Hematopoietic multipotent progenitor cell treated with erythropoietin and hydrocortisone succinate and interleukin-3 and kit ligand, for 4 days (in vitro differentiated cells): ENCODE measurements at places on chromosomes 3 and 15.
A peak's percentile ranks its signal among the peaks of the same experiment; 100 is the strongest.

DNA sequence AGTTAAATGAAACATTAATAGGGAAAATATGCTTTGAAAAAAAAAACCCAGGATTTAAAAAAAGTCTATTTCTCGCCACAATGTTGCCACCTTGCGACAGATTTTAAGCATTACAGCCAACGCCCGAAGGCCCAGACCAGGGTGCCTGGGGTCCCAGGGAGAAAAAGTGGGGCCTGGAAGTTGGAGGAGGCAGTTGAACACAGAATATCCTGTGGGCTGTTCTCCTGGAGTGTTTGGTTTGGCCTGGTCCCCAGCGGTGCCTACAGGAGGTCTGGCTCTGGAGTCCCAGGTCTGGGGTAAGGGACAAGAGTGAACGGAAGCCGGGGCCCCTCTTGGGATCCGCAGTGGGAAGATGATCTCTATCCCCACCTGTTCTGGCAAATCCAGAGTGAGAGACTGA, 3.4 kb downstream of the RNU6-1 start:
- DNase-seq: peak; percentile 79

DNA sequence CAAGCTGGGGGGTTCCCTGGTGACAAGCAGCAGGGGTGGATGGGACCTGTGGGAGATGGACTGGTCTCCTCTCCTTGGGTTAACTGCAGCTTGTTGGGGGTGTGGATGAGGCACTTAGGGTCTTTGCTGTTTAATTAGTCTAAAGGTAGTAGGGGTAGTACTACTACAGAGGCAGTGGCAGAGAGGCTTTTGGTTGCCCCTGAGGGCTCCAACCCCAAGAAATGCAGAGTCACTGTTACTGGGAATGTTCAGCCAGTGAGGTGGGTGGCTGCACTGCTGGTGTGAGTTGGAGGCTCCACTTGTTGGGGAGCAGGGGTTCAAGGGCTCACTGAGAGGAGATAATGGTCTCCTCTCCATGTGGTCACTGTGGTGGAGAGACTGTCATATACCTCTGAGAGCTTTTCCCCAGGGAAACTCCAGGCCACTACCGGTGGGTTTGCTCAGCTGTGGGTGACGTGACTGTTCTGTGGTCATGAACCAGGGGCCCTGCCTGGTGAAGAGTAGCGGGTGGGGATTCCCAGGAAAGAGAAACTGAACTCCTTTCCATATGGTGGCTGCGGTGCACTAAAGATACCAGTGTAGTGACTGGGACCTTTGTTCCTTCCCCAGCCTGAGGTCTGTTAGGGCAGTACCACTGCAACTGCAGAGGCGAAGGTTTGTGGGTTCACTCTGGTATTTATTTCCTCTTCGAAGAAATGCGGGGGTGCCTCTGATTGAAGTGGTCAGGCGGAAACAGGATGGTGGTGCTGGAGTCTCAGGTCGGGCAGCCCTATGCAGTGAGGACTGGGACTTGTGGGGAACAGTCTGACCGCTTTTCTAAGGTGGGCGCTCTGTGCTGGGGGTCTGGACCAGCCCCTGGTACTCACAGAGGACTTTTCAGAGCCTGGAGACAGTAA, 68.9 kb upstream of the TNFSF10 start:
- DNase-seq: peak; percentile 76

DNA sequence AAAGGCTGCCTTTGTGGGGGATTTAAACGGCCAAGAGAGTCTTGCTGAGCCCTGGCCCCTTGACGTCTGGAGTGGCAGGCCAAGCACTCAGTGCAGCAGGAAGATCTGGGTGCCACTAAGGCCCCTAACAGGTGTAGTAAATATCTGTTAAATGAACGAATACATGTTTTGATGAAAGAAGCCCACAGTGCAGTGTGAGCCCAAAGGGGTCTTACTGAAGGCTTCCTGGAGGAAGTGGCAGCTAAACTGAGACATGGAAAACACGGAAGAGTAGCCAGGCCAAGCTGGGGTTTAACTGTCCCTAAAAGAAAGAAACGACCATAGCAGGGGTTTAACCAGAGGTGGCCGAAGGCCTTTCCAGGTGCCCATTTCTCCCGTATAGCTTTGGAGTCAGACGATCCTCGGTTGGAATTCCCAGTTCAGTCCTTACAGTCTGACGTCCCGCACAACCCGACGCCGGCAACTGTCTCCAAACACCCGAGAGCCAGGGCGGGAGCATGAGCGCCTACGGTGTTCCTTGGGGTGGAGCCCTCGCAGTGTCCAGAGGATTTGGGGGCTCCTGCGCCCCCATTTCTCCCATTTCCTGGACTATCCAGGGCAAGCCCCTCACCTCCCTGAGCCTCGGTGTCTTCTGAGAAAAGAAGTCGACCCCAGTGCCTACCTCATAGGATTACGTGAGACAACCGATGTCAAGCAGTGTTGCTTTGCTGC, 910 bp upstream of the ABHD6 start:
- DNase-seq: no peak

GRCh38 chr3:125481786-125482185, 38.2 kb downstream of the SNX4 start:
- no peak for DNase-seq

DNA sequence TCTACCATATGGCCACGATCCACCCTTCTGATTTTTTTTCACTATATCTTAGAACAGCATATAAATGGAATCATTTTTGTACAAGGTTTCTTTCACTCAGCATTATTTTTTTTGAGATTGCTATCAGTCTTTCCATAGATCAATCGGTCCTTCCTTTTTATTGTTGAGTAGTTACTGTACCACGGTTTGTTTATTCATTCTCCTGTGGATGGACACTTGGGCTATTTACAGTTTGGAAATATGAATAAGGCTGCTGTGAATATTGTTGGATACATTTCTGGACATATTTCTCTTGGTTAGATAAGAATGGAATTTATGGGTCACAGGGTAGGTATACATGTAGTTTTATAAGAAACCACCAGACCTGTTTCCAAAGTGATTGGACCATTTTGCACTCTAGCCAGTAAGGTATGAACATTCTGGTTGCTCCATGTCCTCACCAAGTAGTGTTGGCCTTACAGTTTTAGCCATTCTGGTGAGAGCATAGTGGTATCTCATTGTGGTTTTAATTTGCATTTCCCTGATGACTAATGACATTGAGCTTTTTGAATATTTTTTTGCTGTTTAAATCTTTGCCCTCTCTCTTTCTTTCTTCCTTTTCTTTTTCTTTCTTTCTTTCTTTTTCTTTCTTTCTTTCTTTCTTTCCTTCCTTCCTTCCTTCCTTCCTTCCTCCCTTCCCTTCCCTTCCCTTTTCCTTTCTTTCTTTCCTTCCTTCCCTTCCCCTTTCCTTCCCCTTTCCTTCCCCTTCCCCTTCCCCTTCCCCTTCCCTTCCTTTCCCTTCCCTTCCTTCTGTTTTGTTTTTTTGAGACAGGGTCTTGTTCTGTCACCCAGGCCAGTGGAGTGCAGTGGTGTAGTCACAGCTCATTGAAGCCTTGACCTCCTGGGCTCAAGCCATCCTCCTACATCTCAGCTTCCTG, 49.2 kb downstream of the LRRK1 start:
- DNase-seq: peak; percentile 32

DNA sequence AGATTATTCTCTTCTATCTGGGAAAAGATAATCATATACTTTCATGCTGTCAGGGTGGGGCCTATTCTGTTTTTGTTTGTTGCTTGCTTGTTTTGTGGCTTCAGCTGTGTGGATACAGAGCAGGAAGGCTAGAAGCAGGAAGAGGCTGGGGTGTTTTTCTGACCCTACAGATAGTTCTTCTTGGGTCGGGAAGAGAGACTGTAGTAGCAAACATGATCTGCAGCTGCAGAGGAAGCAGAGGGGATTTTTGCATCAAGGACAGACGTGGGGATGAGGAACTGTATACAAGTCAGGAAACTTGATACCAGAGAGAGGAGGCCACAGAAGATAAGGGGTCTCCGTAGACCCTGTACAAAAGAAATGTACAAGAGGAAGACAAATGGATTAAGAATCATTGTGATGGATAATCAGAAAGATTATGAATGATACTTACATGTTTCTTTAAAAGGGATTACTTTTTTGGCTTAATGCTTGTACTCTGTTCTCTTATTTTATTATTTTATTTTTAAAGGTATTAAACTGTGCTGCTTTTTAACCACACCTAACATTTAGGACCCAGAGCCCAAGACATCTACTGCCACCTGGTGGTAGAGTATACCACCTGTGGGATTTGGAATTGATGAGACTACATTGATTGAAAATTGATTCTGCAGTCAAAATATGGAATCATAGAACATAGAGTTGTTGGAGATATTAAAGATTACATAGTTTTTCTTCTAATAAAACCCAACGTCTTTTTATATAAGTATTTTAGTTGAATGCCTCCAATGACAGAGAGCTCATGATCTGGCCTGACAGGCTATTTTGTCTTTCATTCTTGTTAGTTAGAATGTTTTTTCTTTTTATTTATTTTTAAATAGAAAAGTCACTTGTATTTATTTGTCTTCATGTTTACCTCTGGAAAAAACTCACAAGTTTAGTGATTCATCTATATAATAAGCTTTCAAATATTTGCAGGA, 87.3 kb upstream of the ROPN1 start:
- DNase-seq: peak; percentile 69

DNA sequence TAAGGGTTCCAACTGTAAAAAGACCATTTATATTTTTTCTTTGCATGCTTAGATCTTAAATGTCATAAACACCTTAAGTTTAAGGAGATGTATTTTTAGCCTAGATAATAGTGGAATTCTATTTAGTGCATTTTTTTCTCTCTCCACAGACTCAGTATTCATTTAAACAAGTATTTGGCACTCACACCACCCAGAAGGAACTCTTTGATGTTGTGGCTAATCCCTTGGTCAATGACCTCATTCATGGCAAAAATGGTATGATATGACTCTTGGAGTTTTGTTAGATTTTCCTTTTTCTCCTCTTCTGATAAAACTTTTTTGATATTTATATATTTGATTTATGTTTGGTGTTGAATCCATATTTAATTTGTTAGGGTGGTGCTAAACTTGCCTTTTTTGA, 7.3 kb downstream of the KIF23 start:
- no peak for DNase-seq

GRCh38 chr15:74200871-74201419, 1.6 kb downstream of the STRA6 start:
- DNase-seq: no peak

GRCh38 chr3:34634939-34635338, 836.5 kb downstream of the PDCD6IP start:
- DNase-seq: no peak

DNA sequence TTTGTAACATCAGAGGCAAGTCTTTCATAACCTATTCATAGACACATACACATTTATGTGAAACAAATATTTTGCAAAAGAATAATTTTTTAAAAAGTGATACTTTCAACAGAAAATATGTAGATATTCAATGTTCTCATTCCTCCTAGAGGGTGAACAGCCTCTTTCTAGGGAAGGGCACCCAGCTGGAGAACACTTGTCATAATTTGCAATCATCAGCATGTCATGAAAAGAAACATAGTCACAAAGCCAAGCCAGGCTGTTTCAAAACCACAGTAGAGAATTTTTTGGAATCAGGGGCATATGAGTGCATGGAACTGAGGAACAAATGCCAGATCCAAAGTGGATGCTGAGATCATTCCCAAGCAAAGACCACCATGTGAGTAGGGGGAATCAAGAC, 406.9 kb upstream of the ADAMTS9 start:
- DNase-seq: no peak

DNA sequence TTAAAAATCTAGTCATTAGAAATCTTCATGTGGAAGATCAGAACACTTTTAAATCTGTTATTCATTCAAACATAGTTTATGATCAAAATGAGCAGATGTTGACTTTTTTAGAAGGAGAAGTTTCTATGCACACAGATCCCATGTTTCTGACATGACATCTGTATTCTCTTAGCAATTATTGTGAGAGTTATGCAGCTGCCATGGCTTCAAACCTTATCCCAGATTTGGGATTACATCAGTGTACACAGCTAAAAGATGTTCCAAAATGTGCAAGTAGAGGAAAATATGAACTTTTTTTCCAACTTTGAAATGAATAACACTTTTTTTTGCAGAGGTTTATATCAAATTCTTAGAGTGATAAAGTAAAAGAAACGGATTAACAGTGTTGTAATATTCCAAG, 1166.9 kb downstream of the ZPLD1 start:
- DNase-seq: no peak

DNA sequence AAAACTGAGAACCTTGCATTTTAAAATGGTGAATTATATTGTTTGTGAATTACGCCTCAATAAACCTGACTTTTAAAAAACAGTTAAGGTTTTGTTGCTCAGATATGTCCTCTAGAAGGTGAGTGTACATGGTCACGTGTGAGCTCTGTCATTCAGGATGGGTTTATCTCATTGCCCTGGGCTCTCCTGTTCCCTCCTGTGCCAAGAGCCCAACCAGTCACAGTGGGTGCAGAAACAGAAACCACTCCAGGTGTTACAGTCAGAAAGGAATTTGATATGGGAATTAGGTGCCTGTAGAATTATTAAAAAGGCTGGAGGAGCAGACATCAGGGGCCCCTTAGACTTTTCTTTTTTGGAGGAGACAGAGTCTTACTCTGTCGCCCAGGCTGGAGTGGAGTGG, 196.4 kb downstream of the STT3B start:
- no peak for DNase-seq

- no peak for DNase-seq
Measured at GRCh38 chr15:49964551-49964950, 154.5 kb downstream of the ATP8B4 start.

DNA sequence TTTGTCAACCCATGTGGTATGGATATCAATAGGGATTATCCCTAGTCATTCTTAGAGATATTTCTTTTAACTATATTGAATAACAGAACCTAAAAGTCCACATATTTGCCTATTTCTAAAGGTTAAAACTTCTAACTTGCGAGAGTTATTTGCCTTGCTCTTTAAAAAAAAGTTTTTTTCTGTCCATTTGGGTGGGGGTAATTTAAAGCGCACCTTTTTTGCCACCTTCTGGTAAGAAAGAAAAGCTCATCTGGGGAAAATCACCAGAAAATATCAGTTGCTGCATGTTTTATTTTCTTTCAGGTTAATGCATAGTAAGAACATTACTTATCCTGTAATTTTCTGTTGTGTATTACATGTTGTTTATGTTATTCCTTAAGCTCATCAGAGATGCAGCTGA, 242.0 kb upstream of the GOLGA6L4 start:
- DNase-seq: no peak

- DNase-seq: peak; percentile 87
Measured at GRCh38 chr3:46378426-46378942, 7.7 kb downstream of the CCR5 start.

DNA sequence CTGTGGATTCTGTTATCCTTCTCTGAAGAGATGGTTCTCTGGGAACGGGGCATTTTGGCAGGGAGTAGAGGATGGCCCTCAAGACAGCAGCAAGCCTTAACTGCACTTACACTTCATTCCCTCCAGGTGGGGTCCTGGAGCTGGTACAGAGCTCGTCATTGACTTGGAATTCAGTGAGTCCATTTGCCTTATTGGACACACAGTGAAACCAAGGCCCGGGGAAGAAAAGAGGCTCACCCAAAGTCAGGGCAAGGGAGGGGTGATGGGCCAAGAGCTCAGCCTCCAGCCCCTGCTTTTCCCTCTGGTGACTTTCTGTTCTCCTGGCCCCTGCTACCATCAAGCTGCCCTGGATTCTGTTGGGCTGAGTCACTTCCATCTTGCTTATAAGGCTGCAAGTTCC, 125.6 kb downstream of the ETFA start:
- DNase-seq: peak; percentile 73
